ENCODE measurements at places on chromosomes 1 and 21.

DNA sequence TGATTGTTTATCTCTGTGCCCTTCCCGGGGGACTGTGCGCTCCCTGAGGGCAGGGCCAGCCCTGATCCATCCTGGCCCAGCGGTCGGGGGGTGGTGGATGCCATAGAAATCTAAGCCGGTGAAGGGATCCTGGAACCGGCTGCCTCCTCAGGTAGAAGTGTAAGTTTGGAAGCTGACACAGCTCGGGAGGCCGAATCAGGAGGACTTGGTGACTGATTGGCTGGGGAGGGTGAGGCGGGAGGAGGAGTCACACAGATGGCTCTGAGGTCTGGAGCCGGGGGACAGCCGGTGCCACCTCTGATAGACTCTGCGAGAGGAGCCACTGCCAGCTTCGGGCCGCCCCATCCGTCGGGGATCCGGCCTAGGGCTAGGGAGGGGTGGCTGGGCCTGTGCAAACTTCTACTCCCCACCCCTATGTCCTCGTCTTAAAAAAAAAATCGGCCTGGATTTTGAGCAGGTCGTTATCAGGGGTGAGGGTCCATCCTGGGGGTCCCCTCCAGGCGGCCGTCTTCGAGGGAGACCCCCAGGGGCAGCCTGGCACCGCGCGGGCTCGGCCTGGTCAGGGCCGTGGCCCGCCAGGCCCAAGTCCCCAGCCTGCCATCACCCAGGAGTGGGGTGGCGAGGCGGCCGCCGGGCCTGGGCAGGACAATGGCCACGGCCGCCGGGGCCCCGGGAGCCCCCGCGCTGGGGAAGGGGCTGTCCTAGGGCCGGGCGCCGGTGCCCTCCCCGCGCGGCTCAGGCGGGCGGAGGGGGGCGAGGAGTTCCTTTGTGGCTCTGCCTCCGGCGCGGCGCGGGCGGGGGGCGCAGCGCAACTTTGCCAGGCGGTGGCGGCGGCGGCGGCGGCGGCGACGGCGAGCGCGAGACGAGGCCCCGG, 708 bp upstream of the ZNF362 start:
- peak; percentile 70 for DNase-seq

GRCh38 chr21:43318841-43319781, 107.8 kb downstream of the SIK1 start:
- no peak for DNase-seq

DNA sequence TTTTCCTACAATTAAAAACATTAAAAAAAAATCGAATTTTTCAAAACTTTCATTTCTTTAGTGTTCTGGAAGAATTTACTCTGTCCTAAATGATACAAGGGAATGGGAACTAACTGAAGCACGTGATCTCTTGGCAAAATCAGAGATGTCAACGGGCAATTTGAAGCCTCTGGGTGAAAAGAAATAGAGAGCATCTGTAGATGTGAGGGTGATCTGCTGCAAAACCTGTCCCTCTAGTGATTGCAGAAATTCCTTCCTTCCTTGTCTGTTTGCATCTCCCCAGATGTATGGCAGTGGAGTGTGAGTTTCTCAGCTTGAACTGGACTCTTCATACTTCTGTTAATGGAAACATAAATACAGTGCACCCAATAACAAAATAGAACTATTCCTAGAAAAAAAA, 100.5 kb upstream of the S1PR1 start:
- no peak for DNase-seq

DNA sequence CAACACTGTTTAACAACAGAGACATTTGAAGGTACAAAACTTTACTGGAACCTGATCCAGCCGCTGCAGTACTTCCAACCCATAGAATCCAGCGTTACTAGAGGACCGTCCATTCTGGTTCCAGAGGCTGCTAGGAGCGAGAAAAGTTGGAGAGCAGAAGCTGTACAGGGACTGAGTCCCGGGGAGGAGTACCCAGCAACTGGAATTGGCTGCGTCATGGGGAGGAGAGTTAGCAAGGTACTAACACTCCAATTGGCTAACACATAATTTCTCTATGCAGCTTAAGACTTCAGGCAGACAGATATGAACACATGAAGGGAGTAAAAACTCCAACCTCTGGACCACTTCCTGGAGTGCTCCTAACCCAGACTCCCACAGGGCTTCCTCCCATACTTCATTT, 2.1 kb upstream of the QSOX1 start:
- DNase-seq: no peak

DNA sequence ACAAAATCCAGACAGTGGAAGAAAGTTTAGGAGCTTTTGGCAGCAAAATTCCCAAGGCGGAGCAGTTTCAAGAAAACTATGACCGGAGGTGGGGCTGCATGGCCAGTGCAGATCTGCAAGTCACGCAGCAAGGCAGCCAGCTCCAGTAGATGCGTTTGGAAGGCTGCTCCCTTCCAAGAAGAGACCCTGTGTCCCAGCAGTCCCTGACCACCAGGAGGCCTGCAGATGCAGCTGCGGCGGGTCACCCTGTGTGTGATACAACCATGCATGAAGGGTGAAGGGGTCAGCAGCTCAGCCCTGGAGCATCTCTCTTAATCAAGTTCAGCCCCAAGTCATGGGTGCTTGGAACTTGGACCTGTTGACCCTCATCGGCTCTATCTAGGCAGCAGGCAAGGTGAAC, 29.3 kb downstream of the GPR157 start:
- DNase-seq: no peak

- no peak for DNase-seq
These were observed 37.0 kb upstream of the TINAGL1 start for GRCh38 chr1:31539329-31539728.

DNA sequence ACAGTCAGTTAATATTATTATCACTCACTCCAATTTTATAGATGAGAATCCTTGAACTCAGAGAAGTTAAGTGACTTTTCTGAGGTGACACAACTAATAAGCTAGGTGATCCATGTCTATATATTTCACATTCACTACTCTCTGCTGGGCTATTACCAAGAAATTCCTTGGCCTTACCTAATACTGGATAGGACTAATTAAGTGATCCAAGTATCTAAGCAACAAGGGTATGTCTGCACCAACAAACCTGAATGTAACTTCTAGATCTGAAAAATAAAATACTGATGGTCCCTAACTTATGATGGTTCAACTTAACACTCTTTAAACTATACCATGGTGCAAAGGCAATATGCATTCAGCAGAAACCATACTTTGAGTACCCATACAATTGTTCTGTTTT, 14.8 kb upstream of the CASQ2 start:
- DNase-seq: no peak

- no peak for DNase-seq
These were observed 13.5 kb downstream of the TRAF3IP3 start for GRCh38 chr1:209769171-209769904.

GRCh38 chr1:210189426-210189825, 43.2 kb upstream of the SERTAD4 start:
- DNase-seq: no peak

DNA sequence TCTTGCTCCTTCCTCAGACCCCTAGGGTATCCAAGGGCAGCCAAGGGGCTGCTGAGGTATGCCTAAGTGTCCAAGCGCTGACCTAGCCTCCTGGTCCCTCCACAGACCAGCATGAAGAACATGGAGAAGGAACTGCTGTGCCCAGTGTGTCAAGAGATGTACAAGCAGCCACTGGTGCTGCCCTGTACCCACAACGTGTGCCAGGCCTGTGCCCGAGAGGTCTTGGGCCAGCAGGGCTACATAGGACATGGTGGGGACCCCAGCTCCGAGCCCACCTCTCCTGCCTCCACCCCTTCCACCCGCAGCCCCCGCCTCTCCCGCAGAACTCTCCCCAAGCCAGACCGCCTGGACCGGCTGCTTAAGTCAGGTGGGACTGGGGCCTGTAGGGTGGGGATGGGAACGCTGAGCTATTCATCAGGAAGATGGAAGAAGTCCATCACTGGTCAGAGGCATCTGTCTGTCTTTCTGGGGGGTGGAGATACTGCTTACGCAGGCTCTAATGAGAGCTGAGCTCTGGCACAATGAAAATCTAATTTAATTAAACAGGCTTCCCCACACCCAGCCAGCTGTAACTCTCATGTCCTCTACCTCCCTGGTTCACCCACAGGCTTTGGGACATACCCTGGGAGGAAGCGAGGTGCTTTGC, 1.8 kb downstream of the TRIM46 start:
- DNase-seq: no peak

DNA sequence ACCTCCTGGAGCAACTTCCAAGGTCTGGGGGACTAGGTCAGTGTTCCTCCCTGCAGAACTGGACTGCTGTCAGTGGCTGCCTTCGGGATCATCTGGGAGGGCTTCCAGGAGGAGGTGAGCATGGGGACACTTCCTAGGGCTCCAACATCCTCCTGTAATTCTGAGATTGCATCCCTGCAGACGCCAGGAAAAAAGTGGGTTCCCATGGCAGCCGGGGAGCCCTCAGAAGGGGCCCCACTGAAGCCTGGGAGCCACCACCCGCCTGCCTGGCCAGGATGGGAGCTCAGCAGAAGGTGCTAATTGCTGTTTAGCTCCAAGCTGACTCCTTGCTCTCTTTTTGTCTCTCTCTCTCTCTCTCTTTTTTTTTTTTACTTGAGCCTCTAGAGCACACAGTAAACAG, 16.1 kb upstream of the ARF1 start:
- DNase-seq: no peak

DNA sequence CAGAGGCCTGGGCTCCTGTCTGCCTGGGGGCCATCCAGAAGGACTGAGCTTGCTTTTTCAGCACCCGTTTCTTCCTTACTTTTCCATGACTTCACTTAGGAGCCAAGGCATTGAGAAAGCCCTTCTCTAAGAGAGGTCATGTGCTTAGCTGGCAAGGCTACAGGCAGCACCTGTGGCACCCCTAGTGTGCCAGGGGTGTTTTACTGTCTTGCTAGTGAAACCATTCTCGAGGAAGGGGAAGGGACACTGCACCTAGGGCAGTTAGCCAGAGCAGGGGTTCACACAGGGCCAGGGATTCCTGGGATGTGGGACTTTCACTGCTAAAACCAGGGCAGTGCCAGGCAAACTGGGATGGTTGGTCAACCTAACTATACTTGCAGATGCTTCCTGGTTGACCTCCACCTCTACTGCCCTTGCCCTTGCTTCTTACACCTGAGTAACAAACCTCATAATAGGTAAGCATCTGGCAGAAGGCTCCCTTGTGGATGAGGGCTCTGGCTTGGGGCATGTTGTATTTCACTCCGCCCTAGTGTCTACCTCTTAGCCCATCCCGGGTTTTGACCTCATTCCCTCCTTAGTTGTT, 69.2 kb downstream of the NOS1AP start:
- DNase-seq: no peak

- DNase-seq: no peak
These were observed 15.3 kb downstream of the CHRNB2 start for GRCh38 chr1:154582885-154583284.

DNA sequence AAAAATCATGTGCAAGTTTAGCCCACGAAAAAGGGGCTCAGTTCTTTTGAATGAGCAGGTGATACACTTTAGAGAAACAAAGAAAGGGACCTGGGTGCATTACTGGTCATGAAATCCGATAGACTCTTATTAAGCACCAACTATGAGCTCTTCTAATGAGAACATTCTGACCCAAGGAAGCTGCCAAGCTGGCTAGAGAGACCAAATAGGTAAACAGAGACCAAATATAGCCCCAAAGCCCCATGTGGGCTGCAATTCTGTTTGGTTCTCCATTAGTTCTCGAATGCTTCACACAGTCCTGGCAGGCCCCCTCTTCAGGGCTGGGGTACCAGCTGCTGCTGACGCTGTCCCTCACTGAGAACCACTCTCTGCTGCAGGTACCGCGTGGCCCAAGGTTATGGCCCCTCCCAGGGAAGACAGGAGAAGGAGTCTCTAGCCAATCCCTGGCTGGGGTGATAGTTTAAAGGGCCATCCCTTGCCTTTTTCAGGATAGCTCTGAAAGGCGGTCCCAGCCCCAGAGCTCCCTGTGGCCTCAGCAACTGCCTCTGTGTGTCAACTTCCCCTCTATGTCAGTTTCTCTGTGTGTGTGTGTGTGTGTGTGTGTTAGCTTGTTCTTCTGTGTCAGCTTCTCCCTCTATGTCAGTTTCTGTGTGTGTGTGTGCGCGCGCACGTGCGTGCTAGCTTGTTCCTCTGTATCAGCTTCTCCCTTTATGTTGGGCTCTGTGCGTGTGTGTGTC, 7.1 kb upstream of the UBXN10 start:
- DNase-seq: no peak

- no peak for DNase-seq
These were observed 13.6 kb downstream of the STYXL2 start for GRCh38 chr1:167107456-167107855.

- no peak for DNase-seq
These were observed 93.7 kb upstream of the LPGAT1 start for GRCh38 chr1:211924256-211924655.

- DNase-seq: no peak
These were observed 1.0 kb downstream of the CCDC24 start for GRCh38 chr1:43992232-43992995.

DNA sequence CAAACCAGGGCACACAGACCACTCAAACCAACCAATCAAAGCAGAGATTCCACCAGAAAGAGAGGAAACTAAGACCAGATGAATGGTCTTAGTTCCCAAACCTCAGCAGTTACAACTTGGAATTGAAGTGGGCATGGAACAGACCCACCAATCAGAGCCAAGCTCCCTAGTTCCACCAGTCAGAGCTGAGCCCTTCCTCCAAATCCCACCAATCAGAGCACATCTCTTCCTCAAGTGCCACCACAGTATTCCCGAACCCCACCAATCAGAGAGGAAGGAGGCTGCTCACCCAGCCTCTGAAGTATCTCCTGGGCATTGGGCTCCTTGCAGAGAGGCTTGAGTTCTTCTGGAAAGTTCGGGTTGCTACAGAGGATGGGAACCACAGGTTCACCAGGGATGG, 1.4 kb downstream of the GUCA2A start:
- DNase-seq: no peak

DNA sequence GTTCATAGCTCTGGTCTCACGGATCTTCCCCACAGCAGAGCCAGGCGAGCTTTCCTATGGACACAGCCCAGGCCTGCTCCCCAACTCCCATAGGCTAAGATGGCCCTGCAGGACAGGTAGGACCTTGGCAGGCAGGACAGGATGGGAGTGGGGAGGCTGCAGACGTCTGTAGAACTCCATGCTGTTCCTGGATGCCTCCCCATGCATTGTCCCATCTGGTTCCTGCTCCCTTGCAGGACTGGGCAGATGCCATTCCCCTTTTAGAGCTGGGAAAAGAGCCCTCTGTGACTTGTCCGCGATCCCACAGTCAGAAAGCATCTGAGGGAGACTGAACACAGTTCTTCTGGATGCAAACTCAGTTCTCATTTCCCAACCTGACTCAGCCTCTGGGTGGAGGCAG, 71.9 kb upstream of the ATP5PO start:
- DNase-seq: no peak

GRCh38 chr1:3743421-3743820, 8.8 kb upstream of the CCDC27 start:
- no peak for DNase-seq

DNA sequence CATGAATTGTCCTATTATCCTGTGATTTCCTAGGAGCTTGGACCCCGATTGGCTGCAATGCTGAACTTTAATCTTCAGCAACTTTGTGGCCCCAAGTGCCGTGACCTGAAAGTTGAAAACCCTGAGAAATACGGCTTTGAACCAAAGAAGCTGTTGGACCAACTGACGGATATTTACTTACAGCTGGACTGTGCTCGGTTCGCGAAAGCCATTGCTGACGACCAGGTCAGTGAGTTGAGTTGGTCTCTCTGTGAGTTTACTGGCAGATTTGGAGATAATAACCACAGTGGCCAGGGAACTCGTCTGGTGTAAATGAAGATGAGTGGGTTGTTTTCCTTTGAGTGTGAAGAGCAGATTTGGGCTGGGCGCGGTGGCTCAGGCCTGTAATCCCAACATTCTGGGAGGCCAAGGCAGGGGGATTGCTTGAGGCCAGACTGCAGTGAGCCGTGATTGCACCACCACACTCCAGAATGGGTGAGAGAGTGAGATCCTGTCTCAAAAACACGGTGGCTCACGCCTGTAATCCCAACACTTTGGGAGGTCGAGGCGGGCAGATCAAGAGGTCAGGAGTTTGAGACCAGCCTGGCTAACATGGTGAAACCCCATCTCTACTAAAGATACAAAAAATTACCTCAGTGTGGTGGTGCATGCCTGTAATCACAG, 39.1 kb upstream of the KIF1B start:
- no peak for DNase-seq

Measured in NCI-H748 treated with DMSO at 0.1 percent for 48 hours (cell line).